ENCODE measurements at places on chromosomes 11 and 22. TPM values are rescaled to one million over a fixed set of nuclear protein-coding genes. Genes with fewer than 3 reads are reported as not detected.

DNA sequence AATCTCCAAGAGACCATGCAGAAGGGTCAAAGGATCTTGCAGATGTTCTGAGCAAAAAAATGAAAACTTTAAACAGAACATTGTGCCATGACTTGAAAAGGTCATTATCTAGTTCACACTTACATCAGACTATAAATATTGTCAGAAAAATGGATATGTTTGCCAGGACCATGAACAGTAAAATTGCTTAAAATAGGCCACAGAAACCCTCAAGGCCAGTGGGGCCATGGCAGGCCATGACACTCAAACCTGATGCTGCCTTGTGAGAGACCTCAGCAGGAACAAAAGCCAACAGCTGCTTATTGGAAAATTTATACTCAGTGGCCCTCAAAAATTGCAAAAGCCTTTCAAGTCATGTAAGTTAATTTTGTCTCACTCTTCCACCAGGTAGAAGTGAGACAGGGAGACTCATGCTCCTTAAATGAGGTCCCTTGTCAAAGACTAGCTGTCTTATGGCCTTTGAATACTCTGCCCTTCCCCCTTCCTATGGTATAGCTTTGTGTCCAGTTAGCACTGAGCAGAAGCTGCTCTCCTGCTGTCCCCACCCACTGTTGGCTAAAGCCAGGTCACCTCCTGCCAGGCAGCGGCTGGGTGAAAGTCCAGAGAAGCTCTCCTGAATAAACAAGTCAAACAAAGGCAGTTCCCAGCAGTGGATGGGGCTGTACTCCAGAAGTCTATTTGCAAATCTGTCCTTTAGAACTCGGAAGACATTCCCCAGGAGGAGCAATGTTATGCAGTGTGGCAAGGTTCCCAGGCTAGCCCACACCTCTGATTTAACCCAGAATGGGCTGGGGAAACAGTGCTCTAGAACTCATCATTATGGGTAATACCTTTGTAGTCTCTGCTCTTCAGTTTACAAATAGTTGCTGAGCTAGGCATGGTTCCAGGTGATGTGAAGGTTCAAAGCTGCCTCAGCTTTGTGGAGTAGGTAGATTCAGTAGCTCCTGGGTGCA is 21.4 kb downstream of the ADM start:
- H3K4me3 ChIP-seq = no peak overlapping the region
- peaks cover 19% of the 10 kb centered on the region for H3K27me3 ChIP-seq
- peaks cover 16% of the 10 kb centered on the region for H3K4me1 ChIP-seq
- H3K27ac ChIP-seq = no peak overlapping the region

GRCh38 chr11:41970681-41971080 is 511.2 kb upstream of the LRRC4C start:
- no peaks in the 10 kb centered on the region for H3K27me3 ChIP-seq
- no peak for DNase-seq
- H3K4me3 ChIP-seq = no peak overlapping the region
- H3K4me1 ChIP-seq = no peaks in the 10 kb centered on the region

DNA sequence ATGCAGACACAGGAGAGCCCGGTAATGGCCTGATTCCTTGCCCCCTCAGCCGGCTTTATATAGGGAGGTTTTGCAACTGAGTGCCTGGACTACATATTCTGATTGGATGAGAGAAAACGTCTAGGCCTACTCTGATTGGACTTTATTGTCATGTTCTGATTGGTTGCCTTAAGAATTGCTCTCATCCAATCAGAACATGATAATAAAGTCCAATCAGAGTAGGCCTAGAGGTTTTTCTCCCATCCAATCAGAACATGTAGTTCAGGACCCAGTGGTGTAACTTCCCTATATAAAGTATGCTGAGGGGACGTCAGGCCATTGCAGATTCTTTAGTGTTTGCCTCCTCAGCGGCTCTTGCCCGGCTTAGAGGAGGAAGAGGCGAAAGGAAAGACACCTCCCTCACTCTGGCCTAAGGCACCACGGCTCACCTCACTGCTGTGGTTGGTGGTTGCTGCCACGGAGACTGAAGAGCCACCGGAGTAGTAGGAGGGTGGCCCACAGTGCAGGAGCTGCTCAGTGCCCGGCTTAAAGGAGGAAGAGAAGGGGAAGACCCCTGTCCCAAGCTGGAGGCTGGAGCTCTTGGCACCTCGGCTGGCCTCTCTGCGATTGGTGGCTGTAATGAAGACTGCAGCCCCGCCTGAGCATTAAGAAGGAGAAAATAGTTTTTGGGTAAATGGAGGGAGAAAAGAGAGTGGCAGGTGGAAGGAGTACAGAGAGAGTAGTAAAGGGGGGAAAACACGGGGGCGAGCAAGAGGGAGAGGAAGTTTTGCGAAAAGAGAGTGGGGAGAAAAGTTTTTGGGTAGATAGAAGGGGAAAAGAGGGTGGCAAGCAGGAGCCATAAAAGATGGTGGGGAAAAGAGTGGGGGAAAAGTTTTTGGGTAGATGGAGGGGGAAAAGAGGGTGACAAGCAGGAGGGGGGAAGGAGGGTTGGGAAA is 116.7 kb upstream of the SERPIND1 start:
- no peak overlapping the region for H3K4me3 ChIP-seq
- DNase-seq = no peak
- H3K36me3 ChIP-seq = no peaks in the 10 kb centered on the region

GRCh38 chr11:119373921-119374631 is 7.4 kb downstream of the USP2 start:
- DNase-seq = no peak
- H3K4me3 ChIP-seq = no peak overlapping the region
- no peaks in the 10 kb centered on the region for H3K36me3 ChIP-seq
- no peaks in the 10 kb centered on the region for H3K4me1 ChIP-seq

DNA sequence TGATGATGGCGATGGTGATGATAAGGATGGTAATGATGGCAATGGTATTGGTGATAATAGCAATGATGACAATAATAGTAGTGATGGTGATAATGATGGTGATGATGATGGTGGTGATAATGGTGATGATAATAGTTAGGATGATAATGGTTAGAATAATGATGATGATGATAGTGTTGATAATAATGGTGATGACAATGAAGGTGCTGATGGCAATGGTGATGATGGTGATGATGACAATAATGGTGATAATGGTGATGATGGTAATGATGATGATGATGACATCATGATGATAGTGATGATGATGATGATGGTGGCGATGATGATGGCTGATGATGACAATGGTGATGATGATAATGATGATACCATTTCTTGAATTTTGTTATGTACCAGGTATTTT is 309.9 kb downstream of the MIAT start:
- H3K4me3 ChIP-seq = no peak overlapping the region
- DNase-seq = no peak
- no peaks in the 10 kb centered on the region for H3K4me1 ChIP-seq
- H3K36me3 ChIP-seq = no peaks in the 10 kb centered on the region
- H3K27ac ChIP-seq = no peak overlapping the region

DNA sequence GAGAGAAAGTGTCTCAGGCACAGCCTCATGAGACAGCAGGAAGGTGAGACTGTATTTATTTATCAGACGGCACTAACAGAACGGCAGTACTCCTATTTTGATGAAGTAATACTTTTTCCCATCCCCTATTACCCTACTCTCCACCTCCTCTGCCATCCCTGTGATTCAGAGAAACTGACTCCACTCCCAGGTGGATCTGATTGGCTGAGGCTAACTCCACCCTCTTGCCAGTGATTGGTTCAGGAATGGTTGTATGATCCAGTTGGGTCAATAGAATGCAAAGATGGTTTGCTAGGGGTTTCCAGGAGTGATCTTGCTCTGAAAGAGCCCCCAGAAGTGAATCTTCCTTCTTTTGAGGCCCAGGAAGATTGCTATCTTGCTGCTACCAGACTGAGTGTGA is 65.9 kb upstream of the RCN1 start:
- H3K4me1 ChIP-seq = no peaks in the 10 kb centered on the region
- no peak overlapping the region for H3K4me3 ChIP-seq
- H3K27ac ChIP-seq = no peak overlapping the region
- peaks cover 2% of the 10 kb centered on the region for H3K27me3 ChIP-seq
- no peak for DNase-seq

GRCh38 chr11:33893711-33894397 is 2.0 kb upstream of the LMO2 start:
- peaks cover 64% of the 10 kb centered on the region for H3K27me3 ChIP-seq
- H3K36me3 ChIP-seq = no peaks in the 10 kb centered on the region
- H3K4me3 ChIP-seq = no peak overlapping the region
- peaks cover 22% of the 10 kb centered on the region for H3K4me1 ChIP-seq

GRCh38 chr22:22425783-22426624 is 82.5 kb downstream of the ZNF280B start:
- no peak for DNase-seq
- no peak overlapping the region for H3K4me3 ChIP-seq
- no peaks in the 10 kb centered on the region for H3K36me3 ChIP-seq
- no peaks in the 10 kb centered on the region for H3K4me1 ChIP-seq
- H3K27me3 ChIP-seq = peaks cover 15% of the 10 kb centered on the region

GRCh38 chr22:37249986-37250385 is 5.9 kb upstream of the RAC2 start:
- H3K4me3 ChIP-seq = no peak overlapping the region
- H3K27ac ChIP-seq = no peak overlapping the region
- H3K27me3 ChIP-seq = peaks cover 10% of the 10 kb centered on the region
- H3K4me1 ChIP-seq = peaks cover 12% of the 10 kb centered on the region
- H3K36me3 ChIP-seq = no peaks in the 10 kb centered on the region

- peak; percentile 70 for DNase-seq
- H3K36me3 ChIP-seq = peaks cover 26% of the 10 kb centered on the region
- peak within 1 kb of the TSS; percentile 90 for H3K4me3 ChIP-seq
- peaks cover 30% of the 10 kb centered on the region for H3K4me1 ChIP-seq
Observed at GRCh38 chr11:67437082-67437808, at the start of gene PTPRCAP. Gene PTPRCAP, minus strand, starts transcription at chr11:67437682. Its CDS starts 63 bp downstream, at chr11:67437619.

NCAM1 gene
- total RNA-seq = not detected

PGA5 gene
- total RNA-seq = not detected
